Stimulated activated CD8-positive, alpha-beta memory T cell treated with anti-CD3 and anti-CD28 coated beads, Interleukin-15, amount 100 ng/mL, for 48 hours (primary cell): ENCODE measurements at places on chromosomes 6 and 20.

DNA sequence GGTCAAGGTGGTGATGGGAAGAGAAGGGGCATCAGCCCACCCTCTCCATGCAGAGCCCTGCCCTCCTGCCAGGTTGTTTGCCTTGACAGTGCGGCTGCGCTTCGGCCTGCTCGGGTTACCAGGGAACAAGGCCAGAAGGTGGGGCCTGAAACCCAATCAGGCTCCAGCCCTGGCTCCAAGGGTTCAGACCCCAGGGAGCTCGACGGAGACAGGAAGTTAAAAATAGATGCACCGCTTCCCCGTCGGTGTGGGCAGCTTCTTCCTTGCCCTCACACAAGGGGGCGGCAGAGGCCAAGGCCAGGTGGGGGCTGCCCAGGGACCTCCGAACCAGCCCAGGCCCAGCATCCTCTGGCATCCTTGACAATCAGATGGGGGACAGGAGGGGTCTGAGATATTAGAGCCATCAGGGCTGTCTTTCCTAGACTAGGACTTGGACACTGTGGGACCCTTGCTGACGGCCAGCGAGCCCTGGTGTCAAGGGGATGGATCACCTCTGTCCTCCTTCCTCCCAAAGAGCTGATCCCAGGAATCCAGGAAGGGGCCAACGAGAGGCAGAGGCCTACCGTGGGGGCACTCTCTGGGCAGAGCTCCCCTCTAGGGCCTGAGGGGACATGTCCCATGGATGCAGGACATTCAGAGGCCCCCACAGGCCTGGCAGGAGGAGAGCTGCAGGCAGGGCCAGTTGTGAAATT lies 65.2 kb downstream of the RIPOR3 start:
- no peak for DNase-seq

- no peak for DNase-seq
Observed at GRCh38 chr6:128192972-128193371, 292.1 kb upstream of the THEMIS start.

DNA sequence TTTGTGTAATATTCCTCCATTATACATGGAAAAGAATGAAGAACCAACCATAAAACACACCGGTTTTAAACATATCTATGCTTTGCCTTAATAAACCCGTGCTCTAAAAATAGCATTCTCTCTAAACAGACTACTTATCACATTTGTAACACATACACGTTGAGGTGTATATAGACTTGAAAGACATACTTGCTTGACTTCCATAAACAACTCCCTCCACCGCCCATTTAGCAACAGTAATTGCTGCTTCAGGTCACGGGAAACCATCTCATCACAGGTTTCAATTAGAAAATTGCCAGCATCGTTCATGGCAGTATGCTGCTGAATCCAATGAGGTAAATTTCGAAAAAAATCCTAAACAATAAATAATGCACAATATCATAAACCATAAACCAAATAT lies 174.0 kb downstream of the SYNE1 start:
- DNase-seq, result no peak

- no peak for DNase-seq
Observed at GRCh38 chr20:44174996-44175765, 11.8 kb downstream of the JPH2 start.

GRCh38 chr6:142744836-142745235 lies 200.1 kb downstream of the HIVEP2 start:
- no peak for DNase-seq

- no peak for DNase-seq
Observed at GRCh38 chr6:12335131-12335527, 45.0 kb downstream of the EDN1 start.

DNA sequence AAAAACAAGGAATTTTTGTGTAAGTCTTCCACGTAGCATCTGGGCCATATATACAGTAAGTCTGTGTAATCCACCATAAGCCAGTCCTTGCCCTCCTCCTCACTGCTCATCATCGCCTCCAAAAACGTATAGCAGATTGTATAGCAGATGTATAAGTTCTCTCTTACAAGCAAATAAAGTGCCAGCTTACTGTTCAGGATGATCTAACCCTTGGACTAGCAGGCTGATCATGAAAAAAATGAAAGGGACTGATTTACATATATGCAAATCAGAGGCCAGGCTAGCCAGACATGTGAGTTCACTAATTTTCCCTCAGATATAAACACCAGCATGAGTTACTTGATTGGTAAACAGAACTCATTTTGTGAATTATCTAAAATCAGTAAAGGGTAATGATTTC lies 171.5 kb downstream of the LY86 start:
- no peak for DNase-seq

GRCh38 chr20:40681165-40681564 lies 7.9 kb downstream of the MAFB start:
- no peak for DNase-seq

DNA sequence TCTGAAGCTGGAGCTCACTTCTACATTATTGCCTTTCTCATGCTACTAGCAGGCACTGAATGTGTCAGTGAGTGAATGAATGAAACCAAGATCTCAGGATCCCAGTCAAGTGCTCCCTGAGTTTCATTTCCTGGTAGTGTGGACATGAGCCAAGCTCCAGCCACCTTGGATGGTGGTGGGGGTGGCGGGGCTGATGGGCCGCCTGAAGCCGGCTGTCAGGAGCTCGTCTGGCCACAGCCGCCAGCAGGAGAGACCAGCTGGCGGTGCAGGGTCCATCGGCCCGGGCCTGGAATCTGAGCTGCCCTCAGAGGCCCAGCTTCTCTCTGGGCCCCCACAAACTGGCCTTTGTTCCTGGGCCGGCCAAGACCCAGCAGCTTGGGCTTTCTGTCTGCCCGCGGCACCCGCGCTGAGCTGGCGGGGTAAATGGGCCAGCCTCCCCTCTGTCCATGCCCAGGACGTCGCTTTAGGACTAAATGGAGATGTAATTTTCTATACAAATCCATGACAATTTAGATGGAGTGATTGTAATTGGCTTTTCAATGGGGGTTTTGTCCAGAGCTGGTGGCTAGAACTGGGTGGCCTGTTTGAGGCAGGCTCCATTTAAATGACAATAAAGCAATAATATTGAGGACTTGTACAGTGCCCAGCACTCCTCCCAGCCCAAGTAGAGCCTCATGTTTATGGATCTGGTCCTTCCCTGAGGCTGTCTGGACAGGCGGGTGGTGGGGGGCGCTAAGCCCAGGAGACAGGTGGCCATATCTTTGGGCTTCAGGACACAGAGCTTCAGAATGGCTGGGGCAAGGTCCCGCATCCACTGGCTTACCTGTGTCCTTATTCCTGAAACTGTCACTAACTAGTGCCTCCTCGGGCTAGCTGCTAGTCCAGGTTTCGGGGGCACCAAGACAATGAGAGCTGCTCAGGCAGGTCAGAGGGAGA lies 43.5 kb downstream of the NOL4L start:
- no peak for DNase-seq

GRCh38 chr6:48429610-48430009 lies 318.6 kb upstream of the PTCHD4 start:
- DNase-seq, result no peak

DNA sequence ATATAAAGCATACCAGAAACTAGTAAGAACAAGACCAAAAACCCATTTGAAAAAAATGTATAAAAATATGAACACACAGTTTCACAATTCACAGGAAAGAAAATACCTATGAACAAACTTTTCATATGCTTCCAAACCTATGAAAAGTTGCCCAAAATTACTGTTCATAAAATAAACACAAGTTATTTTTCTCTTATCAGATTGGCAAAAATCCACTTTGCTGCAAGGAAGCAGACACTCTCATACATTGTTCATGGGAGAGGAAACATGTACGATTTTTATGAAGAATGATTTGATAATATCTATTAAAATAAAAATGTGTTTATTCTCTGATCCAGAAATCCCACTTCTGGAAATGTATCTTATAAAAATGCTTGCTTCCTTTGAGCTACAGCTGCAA lies 40.0 kb upstream of the OCSTAMP start:
- DNase-seq, result no peak

GRCh38 chr6:138468320-138469015 lies 30.8 kb downstream of the NHSL1 start:
- no peak for DNase-seq

GRCh38 chr20:18048176-18048575 lies 9.5 kb downstream of the OVOL2 start:
- no peak for DNase-seq

DNA sequence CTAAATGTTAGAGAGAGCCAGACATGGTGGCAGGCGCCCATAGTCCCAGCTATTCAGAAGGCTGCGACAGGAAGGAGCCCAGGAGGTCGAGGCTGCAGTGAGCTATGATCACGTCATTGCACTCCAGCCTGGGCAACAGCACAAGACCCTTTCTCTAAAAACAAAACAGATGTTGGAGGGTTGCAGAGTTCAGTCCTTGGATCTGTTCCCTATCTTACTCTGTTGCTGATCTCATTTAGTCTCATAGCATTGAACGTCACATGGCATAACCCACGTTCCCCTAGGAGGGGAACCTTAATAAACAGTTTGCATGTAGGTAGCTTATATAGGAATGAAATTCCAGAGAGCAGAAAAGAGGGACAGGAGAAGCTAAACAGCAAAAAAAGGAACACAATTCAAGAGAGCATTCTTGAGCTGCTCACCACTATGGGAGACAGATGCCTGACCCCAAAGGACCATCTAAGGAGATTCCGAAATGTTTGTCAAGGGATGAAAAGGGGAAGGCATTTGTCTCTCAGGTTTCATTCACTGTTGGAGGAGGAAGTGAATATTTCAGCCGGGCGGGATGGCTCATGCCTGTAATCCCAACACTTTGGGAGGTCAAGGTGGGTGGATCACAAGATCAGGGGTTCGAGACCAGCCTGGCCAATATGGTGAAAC lies 54.6 kb upstream of the PIM1 start:
- no peak for DNase-seq

GRCh38 chr20:20677186-20677585 lies 35.3 kb downstream of the RALGAPA2 start:
- no peak for DNase-seq

- no peak for DNase-seq
Observed at GRCh38 chr6:47485083-47485482, 7.5 kb downstream of the CD2AP start.

GRCh38 chr20:57904314-57905105 lies 194.7 kb upstream of the PMEPA1 start:
- DNase-seq, result no peak
